AG09319 (cell line): ENCODE measurements at places on chromosomes 7 and 10.

DNA sequence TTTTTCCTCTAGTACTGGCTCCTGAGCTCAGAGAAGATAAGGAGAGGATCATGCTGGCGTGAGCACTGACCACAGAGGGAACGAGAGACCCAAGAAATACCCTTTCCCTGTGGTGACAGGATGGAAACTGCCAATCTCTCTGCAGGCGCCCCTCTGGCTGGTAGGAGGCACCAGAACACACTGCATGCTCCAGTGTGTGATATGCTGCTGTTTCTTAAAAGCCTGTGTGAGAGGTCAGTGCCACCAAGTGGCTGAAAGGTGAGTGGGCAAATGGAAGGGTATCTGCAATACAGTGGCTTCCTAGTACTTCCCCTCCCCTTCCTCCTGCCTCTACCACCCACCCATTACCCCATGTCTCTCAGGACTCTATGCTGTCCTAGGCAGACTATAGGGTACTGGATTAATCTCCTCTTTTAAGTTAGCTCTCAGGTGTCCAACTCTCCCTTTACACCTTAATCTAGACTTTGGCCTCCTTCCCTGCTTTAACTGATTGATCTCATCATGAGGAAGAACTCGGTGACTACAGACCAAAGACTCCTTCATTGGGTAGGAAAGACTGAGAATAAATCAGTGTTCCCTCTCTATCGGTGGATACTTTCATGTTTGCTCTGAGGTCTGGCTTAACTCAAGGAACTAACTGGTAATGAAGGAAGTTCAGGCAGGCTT, 283.6 kb downstream of the ADRA2A start:
- no peak for DNase-seq

GRCh38 chr7:43905956-43906330, 453 bp downstream of the URGCP start:
- no peak for DNase-seq

GRCh38 chr10:49287689-49288340, 11.2 kb upstream of the C10orf71 start:
- DNase-seq = no peak

DNA sequence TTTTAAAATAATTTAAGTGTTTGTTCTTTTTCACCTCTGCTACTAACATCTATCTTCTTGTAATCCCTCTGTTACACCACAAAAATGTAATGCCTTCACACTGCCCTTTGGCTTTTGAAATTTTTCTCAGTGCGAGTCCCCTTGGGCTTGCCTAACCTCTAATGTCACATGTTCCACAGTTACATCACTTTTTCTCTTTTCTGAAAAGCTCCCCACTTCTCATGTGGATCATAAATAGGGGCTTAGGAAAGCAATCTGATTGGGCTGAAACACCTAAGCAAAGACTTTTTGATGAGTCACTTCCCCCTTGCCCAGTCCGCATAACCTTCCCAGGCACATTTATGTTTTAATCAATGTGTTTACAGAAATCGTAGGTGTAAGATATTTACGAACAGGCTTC, 288.2 kb downstream of the IPMK start:
- DNase-seq = no peak

DNA sequence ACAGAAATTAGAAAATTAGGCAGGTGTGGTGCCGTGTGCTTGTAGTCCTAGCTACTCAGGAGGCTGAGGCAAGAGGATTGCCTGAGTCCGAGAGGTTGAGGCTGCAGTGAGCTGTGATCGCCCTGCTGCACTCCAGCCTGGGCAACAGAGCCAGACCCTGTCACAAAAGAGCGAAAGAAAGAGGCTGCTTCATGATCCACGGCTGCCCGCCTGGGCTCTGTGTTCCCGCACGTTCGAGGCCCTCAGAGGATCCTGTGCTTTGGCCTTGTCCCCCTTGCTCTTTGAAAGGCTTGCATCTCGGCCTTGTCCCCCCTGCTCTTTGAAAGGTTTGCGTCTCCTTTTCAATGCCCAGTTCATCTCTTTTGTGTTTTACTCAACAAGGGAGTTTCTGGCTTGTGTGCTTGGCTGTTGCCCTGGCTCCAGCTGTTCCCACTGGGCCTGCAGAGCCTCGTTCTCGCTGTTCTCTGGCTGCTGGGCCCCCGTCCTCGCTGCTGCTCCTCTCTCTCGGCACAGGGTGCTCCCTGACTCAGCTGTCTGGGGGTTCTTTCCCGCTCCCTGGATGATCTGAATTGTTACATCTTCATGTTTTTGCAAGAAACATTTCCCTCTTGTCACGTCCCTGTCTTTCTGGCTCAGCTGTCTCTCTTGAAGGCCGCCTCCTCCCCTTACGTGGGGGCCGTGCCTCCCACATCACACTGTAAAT, 45.1 kb upstream of the INPP5A start:
- no peak for DNase-seq

- DNase-seq = no peak
Measured at GRCh38 chr7:102021841-102022618, 204.6 kb downstream of the CUX1 start.

DNA sequence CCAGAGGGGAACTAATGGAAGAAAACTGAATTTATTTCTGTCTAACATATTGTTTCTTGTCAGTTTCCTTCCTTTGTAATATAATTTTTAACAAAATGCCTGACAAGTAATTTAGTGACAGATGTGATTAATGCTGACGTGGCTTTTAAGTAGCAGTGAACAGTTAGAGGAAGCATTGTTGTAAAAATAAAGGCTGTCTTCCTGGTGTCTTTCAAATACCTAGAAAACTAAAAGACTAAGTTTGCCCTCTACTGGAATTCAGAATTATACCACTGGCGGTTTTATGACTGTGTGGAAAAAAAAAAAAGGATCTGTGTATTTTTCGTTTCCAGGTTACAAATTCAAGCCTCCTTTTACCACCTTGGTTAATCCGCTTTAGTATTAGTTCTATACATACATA, 217.1 kb upstream of the DPP6 start:
- DNase-seq = no peak

DNA sequence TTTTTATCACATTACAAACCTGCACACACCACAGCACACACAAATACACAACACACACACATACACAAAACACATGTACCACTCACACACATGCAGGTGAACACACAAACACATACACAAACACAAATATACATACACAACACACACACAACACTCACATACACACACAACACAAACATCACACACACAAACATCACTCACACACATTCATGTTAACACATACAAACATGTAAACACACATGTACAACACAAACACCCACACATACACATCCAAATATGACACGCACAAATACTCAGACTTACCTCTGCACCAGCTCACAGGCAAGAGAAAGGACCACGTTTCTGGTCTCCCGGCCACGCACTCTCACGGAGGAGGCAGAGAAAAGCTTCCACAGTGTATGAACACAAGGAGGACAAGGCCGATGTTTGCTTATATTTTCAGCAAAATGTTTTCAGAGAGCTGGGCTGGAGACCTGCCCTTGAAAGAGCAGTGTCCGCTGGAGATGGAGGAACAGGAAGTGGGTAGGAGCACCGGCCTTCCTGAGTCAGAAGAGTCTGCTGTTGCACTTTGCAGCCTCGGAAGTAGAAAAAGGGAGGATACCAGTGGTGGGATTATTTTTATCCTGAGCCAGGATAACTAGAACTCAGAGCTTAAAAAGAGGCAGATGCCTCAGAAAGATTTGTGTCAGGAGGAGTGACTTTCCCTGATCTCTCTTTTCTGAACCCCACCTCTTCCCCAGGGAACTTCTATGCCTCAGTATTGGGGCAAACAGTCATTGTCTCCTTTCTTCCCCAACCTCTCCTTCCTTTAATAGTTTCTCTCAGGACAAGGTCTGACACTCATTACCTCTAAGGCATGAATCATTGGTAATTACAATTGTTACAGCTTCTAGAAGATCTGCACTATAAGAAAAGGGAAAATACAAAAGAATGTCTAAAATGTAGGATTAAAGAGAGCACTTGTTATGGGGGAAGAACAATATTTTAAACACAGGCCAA, at the start of gene GIMAP6:
Gene GIMAP6, minus strand, starts transcription at position 520 of the 999 bp plus-strand sequence. CDS start 2,243 bp downstream, outside the sequence.
- DNase-seq = no peak

DNA sequence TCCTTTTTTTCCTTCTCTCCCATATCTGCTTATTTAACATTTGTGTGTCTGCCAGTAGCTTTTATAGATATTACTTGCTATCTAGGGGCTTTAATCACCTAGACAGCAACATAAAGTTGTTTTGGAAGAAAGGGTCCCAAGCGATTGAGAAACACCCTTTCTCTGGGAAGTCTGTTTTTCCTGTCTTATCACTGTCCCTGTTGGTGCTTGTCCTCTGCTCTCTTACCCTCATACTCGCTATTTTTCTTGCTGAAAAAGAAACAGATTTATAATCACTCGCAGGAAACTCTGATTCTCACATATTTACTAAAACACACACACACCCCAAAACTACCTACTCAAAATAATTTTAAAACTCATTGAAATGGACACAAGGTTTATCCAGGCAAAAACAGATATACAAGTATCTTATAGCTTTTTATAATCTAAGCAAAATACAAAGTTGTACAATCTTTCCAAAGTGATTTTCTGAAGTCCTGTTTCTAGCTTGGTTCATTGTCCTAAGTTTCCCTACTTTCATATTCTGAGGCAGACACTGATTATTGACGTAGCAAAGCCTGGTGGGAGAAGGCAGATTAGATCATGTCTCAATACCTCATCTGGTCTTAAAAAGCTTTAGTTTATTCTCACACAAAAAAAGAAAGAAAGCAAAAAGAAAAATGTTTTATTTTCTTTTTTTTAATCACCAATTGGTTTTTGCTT, 157.3 kb downstream of the CACNA2D1 start:
- no peak for DNase-seq

- DNase-seq = no peak
Measured at GRCh38 chr10:84197643-84198042, 3.3 kb downstream of the CDHR1 start.

DNA sequence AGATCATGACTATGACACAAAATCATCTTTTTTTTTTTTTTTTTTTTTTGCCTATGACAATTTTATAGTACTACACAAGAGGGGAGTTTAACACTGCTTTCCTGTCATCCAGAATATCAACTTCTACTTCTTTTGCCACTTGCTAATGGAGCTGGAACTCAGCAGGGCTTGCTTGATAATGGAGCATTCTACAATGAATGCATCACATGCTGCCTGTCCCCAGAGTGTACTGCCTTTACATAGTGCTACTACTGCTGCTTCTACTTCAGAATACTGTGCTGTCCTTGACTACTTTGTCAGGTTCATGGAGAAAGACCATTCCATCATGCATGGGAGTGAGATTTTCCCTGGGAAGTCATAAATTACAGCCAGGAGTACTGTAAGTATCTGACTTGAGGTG, 338.6 kb upstream of the SEMA3A start:
- DNase-seq = no peak

DNA sequence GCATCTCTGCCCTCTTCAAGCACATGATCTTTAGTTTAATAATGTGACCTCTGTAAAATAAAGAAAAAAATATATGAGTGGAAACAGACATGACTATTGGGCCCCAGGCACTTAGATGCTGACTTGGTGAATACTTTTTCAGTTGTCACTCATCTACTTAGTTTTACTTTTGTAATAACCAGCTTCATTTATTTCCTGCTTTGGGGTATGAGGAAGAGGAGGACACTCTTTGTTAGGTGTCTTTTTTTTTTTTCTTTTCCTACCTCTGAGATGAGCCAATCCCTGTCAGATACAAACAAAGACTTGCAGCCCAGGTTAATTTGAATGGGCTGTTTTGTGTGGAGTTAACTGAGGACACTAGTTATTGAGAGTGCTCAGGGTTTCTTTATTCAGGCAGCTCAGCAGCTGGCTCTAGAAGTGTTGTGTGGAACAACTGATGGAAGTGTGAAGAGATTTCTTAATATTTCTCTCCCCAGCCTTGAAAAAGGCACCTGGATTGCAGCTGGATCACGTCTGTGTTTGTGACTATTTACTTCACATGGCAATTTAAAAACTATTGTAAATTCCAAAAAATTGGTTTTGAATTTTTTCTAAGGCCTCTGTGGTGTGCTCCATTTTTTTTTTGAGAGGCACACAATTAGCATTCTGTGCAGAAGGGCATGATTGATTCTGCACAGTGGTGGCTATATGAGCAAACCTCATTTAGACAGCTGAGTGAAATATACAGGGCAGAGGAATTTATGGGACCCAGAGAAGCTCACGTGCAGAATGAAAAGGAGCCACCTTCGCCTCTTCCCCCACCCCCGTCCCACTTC, 333.8 kb downstream of the LRMDA start:
- DNase-seq = no peak

- DNase-seq = no peak
Measured at GRCh38 chr10:60222047-60222446, 167.6 kb downstream of the ANK3 start.

GRCh38 chr7:108528183-108528712, 2.3 kb upstream of the PNPLA8 start:
- no peak for DNase-seq

- no peak for DNase-seq
Measured at GRCh38 chr10:22489467-22489866, 144.2 kb downstream of the SPAG6 start.

DNA sequence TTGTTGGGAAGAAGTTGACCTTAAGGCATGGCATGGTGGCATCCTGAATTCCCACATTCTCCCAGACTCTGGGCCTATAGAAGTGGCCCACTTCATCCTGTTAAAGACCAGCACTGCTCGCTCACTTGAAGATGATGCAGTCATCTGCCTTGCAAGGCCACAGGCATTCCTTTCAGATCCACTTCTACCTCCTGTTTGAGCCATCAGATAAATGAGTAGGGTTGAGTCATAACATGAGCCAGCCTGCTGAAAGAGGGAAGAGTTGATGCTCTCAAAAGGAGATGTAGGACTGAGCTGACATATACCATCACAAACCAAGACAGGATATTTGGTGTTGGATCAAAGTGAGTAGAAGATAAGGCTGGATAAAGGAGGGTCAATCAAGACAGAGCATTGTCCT, 1.5 kb upstream of the EBLN1 start:
- DNase-seq = no peak

GRCh38 chr10:100480002-100480401, 17.2 kb downstream of the WNT8B start:
- no peak for DNase-seq

GRCh38 chr10:132593900-132594876, 56.6 kb downstream of the INPP5A start:
- DNase-seq = no peak

DNA sequence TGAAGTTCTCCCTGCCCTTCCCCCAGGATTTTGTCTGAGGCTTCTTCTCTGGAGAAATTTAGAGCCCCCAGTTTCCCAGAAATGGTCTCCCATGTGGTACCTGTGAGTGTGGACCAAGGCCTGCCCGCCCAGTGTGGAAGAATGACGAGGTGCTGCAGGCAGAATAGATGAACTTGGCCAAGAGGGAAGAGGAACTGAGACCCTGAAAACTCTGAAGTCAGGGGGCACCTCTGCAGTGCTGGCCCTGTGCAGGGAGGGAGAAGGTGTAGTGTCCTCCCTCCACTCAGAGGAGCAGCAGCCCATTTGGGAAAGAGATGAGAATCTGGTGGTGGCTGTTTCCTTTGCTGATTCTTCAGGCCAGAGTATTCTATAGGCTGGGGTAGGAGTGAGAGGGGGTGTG, 115.2 kb upstream of the PCGF5 start:
- DNase-seq = no peak

DNA sequence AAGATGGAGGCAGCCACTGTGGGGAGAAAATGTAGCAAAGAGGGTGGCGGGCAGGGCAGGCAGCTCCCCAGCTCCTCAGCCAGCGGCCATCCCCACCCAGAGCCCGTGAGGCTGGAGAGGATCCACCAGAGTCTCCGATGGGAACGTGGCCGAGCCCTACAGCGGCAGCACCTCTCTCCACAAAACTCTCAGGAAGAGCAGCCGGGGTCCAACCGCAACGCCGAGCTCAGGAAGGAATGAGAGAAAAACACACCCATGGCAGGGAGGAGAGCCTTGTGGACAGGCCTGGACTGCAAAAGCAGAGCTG, 54.0 kb upstream of the ADGRA1 start:
- no peak for DNase-seq

- DNase-seq = no peak
Measured at GRCh38 chr7:21125297-21125696, 302.6 kb upstream of the SP4 start.

GRCh38 chr7:67391168-67391567, 394.5 kb downstream of the TYW1 start:
- no peak for DNase-seq
